ENCODE measurements at places on chromosomes 2 and 18.

GRCh38 chr2:176079285-176079830 lies 4.4 kb downstream of the EVX2 start:
- DNase-seq, result no peak

- peak; percentile 70 for DNase-seq
Observed at GRCh38 chr18:63161761-63162195, 157.8 kb downstream of the BCL2 start.

DNA sequence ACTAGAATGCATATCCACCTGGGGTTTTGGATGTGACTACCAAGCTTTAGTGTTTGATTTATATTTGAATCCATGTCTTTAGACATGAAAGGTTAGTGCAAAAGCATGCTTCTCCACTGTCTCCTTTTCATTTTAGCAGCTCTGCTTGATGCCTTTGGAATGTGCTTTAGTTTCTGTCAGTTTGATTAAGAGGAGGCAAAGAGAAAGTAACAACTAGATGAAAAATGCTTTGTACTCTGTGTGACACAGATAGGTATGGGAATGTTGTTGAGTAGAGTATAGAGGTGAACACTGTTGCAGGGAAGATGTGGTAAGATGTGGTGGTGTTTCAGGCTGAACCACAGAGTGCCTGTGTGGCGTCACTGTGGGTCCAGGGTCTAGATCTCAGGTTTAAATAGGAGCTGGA lies 19.8 kb downstream of the PIK3C3 start:
- no peak for DNase-seq

DNA sequence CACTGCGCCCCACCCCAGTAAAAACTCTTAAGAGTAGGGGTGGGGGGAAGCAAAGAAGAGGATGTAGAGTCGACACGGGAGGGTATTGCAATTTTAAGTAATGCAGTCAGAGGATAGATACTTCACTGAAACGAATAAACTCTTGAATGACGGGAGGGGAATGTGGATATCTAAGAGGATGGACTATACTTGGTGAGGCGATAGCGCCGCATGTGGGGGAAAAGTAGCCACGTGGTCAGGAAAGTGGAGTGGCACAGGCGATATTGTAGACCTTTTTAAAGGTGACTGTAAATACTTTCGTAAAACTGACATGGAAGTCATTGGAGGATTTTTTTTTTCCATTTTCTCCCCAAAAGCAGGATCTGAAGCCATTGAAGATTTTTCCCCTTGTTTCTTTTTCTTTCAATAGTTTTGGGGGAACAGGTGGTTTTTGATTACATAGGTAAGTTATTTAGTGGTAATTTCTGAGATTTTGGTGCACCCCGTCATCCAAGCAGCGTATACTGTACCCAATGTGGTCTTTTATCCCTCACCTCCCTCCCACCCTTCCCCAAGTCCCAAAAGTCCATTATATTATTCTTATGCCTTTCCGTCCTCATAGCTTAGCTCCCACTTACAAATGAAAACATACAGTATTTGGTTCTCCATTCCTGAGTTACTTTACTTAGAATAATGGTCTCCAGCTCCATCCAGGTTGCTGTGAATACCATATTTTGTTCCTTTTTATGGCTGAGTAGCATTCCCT lies 13.8 kb downstream of the CLK1 start:
- no peak for DNase-seq

GRCh38 chr2:180571559-180571958 lies 408.8 kb upstream of the UBE2E3 start:
- DNase-seq, result no peak

- DNase-seq, result no peak
Observed at GRCh38 chr2:148754864-148755263, 110.3 kb downstream of the EPC2 start.

GRCh38 chr2:127069003-127069402 lies 38.0 kb downstream of the BIN1 start:
- no peak for DNase-seq

- no peak for DNase-seq
Observed at GRCh38 chr2:197092431-197092830, 165.9 kb upstream of the PGAP1 start.

DNA sequence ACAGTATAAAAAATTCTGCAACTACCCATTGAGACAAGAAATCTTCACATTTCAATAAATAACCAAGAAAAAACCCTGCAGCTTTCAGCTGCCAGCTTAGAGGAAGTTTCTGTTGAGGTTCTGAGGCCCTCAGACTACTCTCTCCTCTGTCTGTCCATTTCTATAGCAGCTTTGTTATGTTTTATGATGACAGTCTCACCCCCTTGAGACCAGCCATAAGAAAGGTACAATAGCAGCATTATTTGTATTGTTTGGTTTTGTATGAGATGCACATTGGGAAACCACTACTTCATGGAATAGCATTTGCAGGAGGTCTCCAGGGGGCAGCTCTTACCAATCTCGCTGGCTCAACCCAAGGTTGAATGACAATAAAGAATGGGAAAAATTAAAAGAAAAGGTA lies 334.6 kb upstream of the VRK2 start:
- no peak for DNase-seq

- no peak for DNase-seq
Observed at GRCh38 chr2:223044916-223045700, 6.9 kb upstream of the KCNE4 start.

DNA sequence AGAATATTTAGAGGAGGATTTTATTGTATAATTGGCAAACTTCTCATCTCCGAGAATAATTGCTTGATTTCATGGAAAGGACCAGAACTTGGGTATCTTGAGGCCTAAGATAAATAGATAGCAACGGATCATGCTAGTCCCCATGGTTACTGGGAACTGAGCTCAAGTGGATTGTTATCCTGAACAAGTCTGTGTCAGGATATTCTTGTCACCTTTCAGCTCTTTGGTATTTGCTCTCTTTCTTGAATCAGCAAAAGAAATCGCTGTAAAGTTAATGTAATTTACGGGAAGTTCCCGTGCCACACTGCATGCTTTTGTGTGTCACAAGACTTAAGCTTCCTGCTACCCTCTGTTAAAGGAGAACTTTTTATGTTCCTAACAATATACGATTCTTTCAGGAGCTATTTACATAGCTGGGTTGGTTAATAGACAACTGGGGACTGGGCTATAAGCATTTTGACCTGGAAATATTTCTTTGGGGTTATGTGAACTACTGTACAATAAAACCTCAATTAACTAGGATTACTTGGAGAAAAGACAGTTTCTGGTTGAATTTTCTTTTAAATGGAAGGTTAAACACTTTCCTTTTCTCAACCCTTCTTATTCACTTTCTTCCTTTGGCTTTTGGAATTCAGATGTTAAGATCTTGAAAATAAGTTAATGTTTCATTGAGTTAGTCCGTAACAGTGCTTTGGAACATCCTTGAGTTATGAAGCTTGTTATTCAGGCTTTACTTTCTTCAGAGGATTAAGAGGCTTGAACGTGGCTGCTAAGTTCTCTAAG lies 151.2 kb downstream of the FMNL2 start:
- DNase-seq, result no peak

DNA sequence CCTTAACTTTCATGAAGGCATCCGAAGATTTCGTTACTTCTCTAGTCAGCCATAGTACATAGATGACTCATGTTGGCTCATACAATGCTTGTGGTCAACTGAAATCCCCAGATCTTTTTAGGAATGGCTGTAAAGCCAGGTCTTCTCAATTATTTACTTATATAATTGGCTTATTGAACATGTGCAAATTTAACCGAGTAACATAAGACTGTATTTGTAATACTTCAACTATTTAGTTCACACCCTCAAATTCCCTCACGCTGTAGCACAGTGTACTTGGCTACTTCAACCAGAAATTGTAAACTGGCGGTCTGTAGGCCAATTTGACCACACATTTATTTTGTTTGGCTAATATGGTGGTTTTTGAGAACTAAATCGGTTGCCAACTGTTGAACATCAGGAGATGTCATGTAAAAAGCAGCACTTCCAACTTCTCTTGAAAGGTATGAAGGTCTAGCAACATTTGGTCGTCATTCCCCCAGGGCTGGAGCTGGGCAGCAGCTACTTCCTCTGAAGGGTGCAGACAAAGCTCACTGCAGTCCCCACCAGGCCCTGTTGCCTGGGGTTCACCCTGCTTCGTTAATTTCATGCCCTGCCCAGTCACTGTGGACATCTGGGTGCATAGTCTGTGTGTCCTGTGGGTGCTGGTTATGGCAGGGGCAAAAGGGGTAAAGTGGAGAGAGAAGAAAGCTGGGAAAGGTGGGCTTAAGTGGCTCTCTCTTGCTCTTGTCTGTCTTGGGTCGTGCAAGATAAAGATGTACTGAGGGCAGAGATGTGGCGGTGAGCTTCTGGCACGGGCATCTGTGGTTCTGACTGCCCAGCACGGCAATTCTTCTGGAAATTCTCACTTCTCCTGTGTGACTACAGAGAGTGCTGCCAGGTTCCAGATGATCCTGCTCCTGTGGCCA lies 3.2 kb upstream of the SH3RF3 start:
- no peak for DNase-seq

DNA sequence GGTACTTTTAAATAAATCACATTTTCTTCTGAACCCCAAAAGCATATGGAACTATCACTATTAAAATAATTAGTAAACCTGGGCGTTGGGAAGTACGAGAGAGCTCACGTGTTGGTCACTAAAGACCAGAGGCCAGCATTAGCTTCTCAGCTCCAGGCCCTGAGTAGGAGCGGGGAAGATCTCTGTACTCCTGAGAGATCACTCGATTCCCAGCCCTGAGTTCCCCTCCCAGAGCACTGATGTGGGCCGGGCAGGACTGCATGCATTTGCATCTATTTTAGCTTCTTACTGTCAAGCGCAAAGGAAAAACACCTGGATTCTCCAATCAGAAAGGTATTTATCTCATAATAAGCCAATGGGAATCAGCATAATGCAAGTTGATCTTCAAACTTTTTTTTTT lies 6.2 kb downstream of the PXDN start:
- no peak for DNase-seq

DNA sequence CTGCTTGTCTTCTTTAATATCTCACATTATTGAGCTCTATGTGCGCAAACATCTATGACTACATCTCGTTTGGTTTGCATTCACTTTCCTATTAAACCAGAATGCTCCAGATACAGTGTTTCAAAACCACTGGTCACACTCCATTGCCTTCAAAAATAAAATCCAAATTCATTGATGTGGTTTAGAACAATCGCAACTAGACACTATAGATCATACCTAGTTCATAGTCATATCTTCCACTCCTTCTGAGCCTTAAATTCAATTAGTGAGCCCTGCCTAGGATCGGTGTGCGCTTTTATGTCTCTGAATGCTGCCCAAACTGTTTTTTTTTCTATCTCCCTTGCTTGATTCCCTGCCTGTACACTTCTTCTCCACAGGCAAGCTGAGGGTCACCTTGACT lies 238.5 kb upstream of the RGPD4 start:
- DNase-seq, result no peak

DNA sequence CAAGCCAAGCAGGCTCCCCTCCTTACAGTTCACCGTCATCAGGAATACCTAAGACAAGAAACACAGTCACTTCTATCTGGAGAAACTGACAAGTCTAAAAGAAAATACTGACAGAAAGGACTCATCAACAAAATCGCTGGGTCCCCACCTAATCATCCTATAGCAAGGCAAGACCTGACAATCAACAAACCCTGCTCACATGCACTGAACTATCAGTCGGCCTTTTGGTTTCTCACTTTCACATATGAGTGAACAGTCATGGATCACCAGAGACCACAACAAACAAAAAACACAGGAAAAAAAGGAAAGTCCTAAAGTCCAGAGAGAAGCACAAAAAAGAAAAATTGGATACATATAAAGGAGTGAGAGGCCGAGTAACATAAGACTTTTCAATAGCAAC lies 70.4 kb downstream of the SEMA4F start:
- no peak for DNase-seq

GRCh38 chr2:59096973-59097372 lies 855.8 kb upstream of the FANCL start:
- no peak for DNase-seq

DNA sequence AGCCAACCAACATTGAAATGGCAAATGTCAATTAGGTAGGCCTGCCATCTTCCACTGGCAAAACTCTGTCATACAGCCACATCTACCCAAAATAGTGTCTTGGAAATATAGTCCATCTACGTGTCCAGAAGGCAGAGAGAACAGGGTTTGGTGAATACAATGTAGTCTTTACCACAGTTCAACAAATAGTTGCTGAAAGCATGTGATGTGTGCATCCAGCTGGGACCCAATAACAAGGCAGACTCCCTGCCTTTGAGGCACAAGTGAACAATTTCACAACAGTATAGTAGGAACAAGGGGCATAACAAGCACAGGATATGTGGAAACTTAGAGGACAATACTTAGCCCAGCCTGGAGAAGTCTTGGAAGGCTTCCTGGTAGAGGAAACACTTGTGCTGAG lies 72.6 kb downstream of the EVA1A start:
- no peak for DNase-seq

GRCh38 chr2:227848586-227848985 lies 22.8 kb upstream of the DAW1 start:
- peak; percentile 73 for DNase-seq

GRCh38 chr18:75875559-75875958 lies 448.1 kb upstream of the SMIM21 start:
- DNase-seq, result no peak

- no peak for DNase-seq
Observed at GRCh38 chr2:203022751-203023150, 8.1 kb downstream of the NBEAL1 start.

GRCh38 chr18:57728941-57729511 lies 74.1 kb downstream of the ATP8B1 start:
- DNase-seq, result no peak

- DNase-seq, result no peak
Observed at GRCh38 chr2:132758995-132759394, 89.0 kb upstream of the LYPD1 start.

GRCh38 chr2:2739231-2739795 lies 408.2 kb upstream of the MYT1L start:
- no peak for DNase-seq

DNA sequence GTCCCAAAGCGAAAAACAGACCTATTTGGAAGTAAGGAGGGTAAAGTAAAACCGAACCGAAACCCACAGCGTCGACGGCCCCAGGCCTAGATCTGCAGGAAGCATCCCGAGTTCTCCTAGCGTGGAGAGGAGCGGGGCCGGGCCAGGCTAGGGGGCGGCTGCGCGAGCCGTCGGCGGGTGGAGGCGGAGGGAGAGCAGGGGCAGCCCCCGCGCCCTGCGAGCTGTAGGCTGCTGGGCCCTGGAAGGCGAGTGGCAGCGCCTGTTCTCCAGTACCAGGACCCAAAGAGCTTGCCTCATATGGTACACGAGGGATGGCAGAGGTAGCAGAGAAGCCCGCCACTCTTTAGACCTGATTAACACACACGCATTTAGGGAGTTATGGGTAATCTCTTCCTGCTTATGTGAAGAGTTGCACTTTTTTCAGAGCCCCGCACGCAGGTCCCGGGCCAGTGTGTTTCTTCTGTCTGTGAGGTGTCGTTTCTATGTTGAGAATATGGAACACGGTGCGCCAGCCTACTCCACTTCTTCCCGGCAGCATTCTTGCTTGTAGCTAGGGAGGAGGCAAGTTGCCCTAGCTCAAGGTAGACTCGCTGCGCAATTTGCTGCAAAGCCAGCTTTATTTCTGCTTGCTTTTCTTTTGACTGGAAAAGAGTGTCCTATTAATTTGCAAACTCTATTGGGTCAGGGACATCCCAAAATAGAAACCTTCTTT lies 71.1 kb downstream of the ARHGEF33 start:
- DNase-seq, result no peak

- DNase-seq, result no peak
Observed at GRCh38 chr2:223729781-223730180, 107.6 kb downstream of the AP1S3 start.

- no peak for DNase-seq
Observed at GRCh38 chr2:99809259-99809900, 319.6 kb upstream of the REV1 start.
